Hematopoietic multipotent progenitor cell treated with erythropoietin and hydrocortisone succinate and interleukin-3 and kit ligand, for 15 days (in vitro differentiated cells): ENCODE measurements at places on chromosomes 1 and 21.

GRCh38 chr1:20200966-20201365 lies 14.6 kb upstream of the PLA2G2C start:
- DNase-seq = no peak

DNA sequence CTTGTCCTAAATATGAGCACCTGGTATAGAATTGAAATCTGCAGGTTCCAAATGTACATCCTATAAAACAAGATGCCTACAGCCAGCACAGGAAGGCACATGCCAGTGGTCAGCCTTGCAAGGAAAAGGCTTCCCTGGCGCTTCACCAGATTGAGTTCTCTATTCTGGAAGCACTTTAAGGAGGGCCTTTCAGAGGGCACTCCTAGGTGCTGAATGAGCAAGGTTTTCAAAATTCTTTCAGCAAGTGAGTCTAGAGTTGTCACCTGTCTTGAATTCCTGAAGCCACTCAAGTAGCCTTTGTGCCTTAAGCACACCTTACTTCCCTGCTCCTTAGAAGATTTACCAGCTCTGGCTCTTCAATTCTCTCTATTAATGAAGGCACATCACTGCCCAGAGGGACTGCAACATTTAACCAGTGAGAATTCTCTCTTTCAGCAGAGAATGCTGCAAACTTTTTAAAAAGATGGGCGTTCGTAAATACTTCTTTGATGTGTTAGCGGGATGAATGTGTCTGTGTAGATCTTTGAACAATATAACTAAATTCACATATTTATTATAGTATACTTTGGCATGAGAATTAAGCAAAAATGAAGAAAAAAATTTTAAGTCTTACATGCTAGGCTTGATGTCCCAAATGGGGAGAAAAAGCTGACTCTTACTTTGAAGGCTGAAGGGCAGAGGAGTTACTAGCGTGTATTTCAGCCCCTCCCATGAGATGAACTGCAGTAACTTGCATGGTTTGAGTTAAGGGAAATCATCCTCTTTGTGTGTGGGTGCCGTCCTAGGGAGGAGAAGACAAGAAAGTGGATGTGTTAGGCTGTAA lies 162.0 kb downstream of the NTPCR start:
- DNase-seq = no peak

DNA sequence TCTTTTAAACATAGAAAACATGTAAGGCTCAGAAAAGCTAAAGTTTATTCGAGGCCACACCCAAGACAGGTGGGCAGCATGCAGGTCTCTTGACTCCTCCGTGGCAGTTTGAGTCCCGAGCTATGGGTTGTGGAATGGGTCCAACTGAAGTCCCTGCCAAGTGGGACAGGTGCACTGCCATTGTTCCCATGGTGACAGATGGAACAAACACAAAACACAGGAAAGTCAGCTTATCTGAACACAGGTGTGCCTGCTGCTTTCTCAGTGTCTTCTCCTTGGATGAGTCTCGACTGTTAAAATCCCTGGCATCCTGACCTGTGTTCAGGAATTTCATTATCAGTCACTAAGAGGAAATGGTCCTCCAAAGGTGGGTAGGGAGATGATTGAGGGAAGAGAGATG lies 99.0 kb upstream of the RAB4A start:
- DNase-seq = no peak

- DNase-seq = peak; percentile 37
Measured at GRCh38 chr1:152185544-152186391, 26.7 kb upstream of the RPTN start.

GRCh38 chr1:77316006-77316405 lies 34.2 kb downstream of the AK5 start:
- no peak for DNase-seq
